Lung microvascular endothelial cell (primary cell): ENCODE measurements at places on chromosomes 12 and 14. TPM values are rescaled to one million over a fixed set of nuclear protein-coding genes. Genes with fewer than 3 reads are reported as not detected.

TAS2R10 gene
- total RNA-seq, result under 0.01 and 0.22 TPM in 2 replicates

DNA sequence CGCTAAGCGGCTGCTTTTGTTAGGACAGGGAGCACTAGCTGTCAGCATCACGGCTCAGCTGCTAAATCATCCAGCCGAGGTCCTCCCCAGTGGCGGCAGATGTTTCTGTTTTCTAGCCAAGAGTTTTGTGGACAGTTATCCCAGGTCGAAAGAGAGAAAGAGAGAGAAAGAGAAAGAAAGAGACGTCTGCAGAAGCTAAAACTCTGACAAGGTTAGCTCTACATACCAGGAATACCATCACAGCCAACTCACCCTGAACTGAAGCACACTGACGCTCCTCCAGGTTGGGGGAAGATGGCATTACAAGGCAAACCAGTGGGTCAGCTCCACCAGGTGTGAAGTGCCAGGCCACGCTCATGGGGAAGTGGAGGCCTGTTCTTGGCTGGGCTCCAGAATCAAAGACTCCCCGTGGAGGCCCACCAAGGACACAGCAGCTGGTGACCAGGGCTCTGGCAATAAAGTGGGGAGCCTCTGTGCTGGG, 64.9 kb upstream of the DICER1 start:
- no peak for DNase-seq

DNA sequence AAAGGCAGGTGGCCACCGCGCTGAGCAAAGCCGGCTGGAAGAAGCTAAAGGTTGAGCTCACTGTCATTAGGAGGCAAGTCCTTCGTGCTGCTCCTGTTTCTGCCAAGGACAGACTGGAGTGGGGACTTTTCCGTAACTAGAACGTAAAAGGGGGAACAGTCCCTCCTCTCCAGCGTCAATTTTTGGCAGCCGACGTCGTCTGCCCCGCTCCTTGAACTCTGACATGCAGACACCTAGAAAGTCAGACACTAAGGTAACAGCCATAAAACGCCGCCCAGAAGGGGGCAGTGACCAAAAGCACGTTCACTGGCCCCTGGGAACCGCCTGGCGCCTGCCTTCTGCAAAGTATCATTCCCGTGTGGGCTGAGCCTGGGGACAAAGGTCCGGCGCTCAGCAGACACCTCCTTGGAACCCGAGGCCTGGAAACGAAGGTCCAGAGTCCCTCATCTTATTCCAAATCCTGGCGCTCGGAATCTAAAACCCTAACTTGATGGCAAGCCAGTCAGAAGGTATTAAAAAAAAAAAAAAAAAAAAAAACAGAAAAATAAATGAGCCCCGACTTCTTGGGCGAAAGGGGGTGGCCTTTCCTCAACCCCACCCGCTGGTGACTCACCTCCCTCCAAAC, 1.1 kb upstream of the LRP1 start:
- peak; percentile 38 for DNase-seq

- no peak for DNase-seq
These were observed 53.6 kb upstream of the EIF5 start for GRCh38 chr14:103280278-103280928.

GRCh38 chr12:122162976-122163375, 11.0 kb downstream of the IL31 start:
- DNase-seq, result no peak

FITM1 gene
- total RNA-seq, result 0.20 and 0.44 TPM in 2 replicates

SPX gene
- not detected in 2 replicates for total RNA-seq

DNA sequence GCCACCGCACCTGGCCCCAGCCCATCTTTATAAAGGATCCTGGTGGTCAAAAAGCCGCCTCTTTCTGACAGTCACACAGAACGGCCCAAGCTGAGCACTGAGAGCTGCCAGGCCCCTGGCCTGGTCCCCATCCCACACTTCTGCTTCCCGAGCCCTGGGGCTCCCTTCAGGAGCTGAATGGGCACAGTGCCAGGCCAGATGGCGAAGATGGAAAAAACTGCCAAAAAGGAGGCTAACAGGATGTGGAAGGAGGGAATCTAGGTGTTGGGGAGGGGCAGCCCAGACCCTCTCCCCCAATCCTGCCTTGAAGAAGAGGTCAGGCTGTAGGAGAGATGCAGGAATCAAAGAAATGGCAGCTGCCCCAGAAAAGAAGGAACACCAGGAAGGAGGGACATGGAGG, 5.0 kb downstream of the LPAR5 start:
- no peak for DNase-seq

DNA sequence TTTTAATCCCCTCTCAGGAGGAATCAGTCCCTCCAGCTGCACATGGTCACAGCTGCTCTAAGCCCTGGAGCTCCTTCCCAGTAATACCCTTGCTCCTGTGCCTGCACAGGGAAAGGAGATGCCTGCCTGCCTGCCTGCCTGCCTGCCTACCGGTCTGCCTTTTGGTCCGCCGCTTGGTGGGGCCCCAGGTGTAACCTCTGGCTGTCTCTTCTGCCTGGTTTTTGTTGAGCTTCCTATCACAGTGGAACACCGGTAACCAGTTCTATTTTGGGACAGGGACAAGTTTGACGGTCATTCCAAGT, 99.8 kb downstream of the DAD1 start:
- no peak for DNase-seq

DNA sequence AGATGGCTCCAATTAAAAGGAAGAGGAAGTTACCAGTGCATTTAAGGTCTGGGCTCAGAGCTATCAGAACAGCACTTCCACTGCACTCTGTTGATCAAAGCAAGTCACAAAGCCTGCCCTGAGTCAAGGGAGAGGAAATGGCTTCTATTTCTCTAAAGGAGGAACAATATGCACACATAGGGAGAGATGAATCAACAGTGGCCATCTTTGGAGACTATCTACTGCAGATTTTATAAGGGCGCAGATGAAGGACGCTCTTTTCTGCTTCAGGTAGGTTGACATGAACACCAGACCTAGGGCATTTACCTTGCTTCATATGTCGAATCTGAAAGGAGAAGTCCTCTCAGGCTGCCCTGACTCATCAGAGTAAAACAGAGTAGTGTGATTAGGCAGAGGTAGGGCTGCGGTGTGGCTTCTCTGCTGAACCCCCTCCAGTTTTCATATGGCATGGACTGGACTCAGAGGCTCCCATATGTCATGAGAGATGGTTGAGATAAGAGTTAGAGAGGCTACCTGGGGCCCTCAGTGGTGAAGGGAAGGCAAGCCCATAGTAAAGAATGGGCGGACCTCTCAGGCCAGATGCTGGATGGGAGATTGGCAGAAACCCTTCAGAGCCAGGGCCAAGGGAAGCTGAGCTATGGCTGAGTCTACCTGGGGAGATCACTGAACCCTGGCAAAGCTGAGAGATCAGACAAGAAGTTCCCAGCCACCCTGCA, 84.4 kb downstream of the ARF6 start:
- DNase-seq, result no peak

GRCh38 chr12:21296751-21297406, 37.8 kb downstream of the SLCO1A2 start:
- peak; percentile 24 for DNase-seq

SMIM10L1 gene
- 4.6 and 6.7 TPM in 2 replicates for total RNA-seq

GRCh38 chr12:52321418-52321817, 220 bp upstream of the KRT83 start:
- DNase-seq, result no peak

GRCh38 chr14:96906434-96906833, 109.3 kb downstream of the VRK1 start:
- no peak for DNase-seq

DNA sequence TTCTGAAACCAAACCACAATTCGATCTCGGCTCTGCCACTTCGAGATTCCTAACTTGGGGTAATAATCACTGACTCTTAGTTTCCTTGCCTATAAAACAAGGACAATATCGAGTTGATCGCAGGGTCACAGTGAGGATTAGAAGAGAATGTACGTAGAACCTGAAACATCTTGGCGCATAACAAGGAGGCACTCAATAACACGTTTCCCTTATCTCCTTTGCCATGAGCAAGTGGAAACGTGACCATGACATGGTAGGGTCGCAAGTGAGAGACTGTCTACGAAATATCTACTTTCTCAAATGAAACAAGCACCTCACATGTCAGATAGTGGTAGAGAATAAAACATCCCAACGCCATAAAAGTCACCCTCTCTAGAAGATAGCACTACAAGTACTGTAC, 2.3 kb downstream of the DICER1 start:
- DNase-seq, result no peak

DNA sequence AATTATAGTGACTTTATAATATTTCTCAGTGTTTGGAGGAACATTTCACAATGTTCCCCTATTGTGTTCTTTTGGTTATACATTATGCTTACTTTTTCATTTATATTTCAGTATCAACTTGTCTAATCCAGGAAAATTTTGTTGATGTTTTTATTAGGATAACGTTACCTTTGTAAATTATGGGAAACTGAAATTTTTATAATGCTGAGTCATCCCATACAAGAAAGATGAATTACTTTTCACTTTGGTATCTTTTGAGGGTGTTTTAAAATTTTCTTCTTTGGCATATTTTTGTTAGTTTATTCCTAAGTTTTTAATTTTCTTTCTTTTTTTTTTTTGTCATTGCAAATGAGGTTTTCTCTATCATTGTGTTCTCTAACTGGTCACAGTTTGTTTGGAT, 542.7 kb downstream of the SLC16A7 start:
- DNase-seq, result no peak

GRCh38 chr14:51879170-51879569, 18.8 kb downstream of the GNG2 start:
- DNase-seq, result no peak

GRCh38 chr12:90124289-90124688, 415.7 kb upstream of the ATP2B1 start:
- DNase-seq, result no peak

DNA sequence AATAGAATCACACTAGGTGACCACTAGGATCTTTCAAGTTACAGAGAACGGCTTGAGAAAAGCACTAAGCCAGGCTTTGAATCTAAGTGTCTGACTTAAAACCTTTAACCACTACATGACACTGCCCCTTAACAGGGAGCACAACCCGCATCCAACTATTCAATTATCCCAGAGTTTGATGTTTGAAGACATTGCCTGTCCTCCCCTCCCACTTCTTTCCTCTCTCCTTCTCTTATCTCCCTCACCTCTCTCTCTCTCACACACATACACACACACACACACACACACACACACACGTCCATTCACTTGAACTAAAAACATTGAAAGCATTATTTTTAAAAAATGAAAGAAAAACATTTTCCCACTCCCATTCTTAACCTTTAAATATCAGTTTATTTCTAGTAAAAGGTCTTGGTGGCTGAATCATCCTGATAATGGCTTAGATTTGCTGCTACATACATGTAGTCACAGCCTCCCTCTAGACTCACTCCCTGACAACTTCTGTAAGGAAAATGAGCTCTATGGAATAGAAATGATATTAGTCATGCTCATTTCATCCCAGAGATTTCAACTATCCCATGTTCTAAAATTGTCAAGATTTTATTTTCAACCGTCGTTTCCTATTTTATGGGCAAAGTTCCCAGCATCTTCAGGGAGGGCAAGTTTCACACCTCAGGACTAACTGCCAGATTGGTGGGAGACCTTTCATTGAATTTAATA, 53.5 kb upstream of the RAP1B start:
- DNase-seq, result peak; percentile 58

FBXO21 gene
- 84.8 and 114 TPM in 2 replicates for total RNA-seq

PRB2 gene
- total RNA-seq, result not detected in 2 replicates

DNA sequence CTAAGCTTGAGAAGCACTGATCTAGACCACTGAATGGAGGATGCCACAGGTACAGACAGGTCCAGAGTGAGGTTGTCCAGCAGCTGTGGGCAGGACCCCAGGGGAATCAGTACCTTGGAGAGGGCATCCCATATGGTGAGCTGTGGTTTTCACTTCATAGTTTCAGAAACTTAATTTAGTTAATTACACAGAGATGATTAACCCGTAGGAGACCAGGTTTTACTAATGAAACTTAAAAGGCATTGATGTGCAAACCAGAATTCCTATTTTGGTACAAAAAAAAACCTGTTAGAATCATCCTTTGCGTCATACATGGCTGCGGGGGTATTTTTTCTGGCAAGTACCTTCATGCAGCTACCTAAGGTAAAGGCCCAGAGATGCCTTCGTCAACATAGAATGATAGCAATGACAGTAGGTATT, 159.3 kb downstream of the DACT1 start:
- peak; percentile 4 for DNase-seq

ITGB7 gene
- total RNA-seq, result not detected in 2 replicates

GRCh38 chr12:9347328-9348127, 139.3 kb upstream of the PZP start:
- DNase-seq, result no peak

GRCh38 chr12:85029456-85029855, 6.6 kb downstream of the TSPAN19 start:
- DNase-seq, result peak; percentile 38

DNA sequence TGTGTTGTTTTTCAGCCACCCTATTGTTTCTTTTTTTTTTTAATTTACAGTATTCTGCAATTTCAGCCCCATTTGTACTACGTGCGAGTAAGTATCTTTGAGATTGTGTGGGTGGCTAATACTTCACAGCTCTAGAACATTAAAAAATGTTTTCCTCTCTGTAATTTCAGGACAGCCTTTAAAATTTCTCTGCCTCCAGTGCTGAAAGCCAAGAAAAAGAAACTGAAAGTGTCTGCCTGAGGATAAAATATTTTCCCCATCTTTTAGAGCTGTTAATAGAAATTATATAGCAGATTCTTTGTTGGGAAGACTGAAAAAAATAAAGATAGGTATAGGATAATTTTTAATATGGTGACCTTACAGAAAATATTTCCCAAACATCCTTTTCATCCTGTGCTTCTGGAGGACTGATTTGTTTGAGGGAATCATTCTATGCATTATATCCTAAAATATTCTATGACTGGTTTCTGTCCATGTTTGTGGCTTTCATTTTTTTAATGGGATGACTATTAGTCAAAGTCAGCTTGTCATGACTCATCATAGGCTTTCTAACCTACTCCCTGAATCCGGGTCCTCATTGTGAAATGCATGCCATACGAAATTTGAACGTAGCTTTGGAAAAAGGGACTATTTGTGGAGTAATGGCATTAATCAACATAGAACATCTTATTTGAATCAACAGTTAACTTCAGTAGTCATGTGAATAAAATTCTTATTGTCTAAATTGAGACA, 10.8 kb upstream of the TCTN2 start:
- peak; percentile 31 for DNase-seq

PAX9 gene
- total RNA-seq, result not detected in 2 replicates

HOXC13 gene
- total RNA-seq, result not detected in 2 replicates

DNA sequence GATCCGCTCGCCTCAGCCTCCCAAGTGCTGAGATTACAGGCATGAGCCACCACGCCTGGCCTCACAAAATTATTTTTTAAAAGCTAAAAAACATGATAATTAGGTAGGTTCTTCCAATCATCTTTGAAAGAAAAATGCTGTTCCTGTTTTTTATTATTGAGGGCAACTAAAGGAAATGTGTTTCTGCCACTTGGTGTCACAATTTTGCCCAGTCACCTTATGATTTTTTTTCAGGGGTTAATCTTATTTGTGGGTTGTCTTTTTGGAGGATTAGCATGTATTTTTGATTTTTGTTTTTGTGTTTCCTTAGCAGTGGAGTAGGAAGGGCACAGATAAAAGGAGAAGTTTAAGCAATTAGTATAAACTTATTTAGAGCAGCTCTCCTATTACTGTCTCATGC, 79.8 kb downstream of the PRORP start:
- DNase-seq, result no peak

RFX4 gene
- total RNA-seq, result not detected in 2 replicates
